ENCODE measurements at places on chromosomes 12 and 14. TPM values are rescaled to one million over a fixed set of nuclear protein-coding genes. Genes with fewer than 3 reads are reported as not detected.

The TNFAIP2 gene
- 262 TPM for total RNA-seq

The GLIPR1L1 gene
- total RNA-seq: not detected

The SLC25A47 gene
- total RNA-seq: not detected

The KCNK13 gene
- total RNA-seq: 0.14 TPM

The RPS6KL1 gene
- 0.28 TPM for total RNA-seq

The OAS2 gene
- 0.41 TPM for total RNA-seq

The PROX2 gene
- not detected for total RNA-seq

The BMP4 gene
- total RNA-seq: 1.6 TPM

The KIAA0586 gene
- 7.0 TPM for total RNA-seq

The FIGNL2 gene
- 0.23 TPM for total RNA-seq

The PZP gene
- total RNA-seq: not detected

The ISM2 gene
- total RNA-seq: 0.51 TPM

The C12orf50 gene
- total RNA-seq: 0.12 TPM

The IAPP gene
- total RNA-seq: not detected

The ANKS1B gene
- 0.35 TPM for total RNA-seq

The FOXN4 gene
- 0.20 TPM for total RNA-seq

The CCDC177 gene
- total RNA-seq: not detected

The PTGER2 gene
- total RNA-seq: 2.7 TPM

The ACYP1 gene
- 22.9 TPM for total RNA-seq

The KLHL33 gene
- total RNA-seq: not detected

The SERPINA4 gene
- not detected for total RNA-seq

The ZNF219 gene
- total RNA-seq: 30.8 TPM

The MGP gene
- not detected for total RNA-seq

The DPF3 gene
- 0.29 TPM for total RNA-seq

The LALBA gene
- not detected for total RNA-seq

The COX14 gene
- total RNA-seq: 71.7 TPM

The DDN gene
- 0.81 TPM for total RNA-seq

The OR4E1 gene
- not detected for total RNA-seq

The CLECL1 gene
- total RNA-seq: not detected

The WIF1 gene
- total RNA-seq: not detected

The PLA2G1B gene
- total RNA-seq: not detected

The TSPAN11 gene
- 0.05 TPM for total RNA-seq

The CYP27B1 gene
- 2.2 TPM for total RNA-seq

The KRT72 gene
- total RNA-seq: not detected

The COCH gene
- 23.3 TPM for total RNA-seq
